BJ (cell line): ENCODE measurements at places on chromosomes 12 and 14.

GRCh38 chr14:50531595-50532501 is 521 bp downstream of the MAP4K5 start:
- DNase-seq = no peak

GRCh38 chr14:92976268-92976667 is 53.3 kb downstream of the CHGA start:
- DNase-seq = no peak

DNA sequence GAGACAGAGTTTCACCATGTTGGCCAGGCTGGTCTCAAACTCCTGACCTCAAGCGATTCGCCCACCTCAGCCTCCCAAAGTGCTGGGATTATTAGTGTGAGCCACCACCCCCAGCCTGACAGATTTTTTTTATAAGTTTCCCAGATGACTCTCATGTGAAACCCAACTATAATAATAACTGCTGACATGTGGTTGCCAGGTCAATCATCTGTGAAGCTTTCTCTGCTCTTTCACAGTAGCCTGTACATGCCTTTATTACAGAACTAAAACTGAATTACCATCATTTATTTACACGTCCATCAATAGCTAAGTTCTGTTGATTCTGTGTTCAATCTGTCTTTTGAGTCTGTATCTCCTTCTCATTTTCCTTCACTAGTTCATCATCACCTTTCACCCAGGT is 218.5 kb downstream of the RPS29 start:
- DNase-seq = no peak

DNA sequence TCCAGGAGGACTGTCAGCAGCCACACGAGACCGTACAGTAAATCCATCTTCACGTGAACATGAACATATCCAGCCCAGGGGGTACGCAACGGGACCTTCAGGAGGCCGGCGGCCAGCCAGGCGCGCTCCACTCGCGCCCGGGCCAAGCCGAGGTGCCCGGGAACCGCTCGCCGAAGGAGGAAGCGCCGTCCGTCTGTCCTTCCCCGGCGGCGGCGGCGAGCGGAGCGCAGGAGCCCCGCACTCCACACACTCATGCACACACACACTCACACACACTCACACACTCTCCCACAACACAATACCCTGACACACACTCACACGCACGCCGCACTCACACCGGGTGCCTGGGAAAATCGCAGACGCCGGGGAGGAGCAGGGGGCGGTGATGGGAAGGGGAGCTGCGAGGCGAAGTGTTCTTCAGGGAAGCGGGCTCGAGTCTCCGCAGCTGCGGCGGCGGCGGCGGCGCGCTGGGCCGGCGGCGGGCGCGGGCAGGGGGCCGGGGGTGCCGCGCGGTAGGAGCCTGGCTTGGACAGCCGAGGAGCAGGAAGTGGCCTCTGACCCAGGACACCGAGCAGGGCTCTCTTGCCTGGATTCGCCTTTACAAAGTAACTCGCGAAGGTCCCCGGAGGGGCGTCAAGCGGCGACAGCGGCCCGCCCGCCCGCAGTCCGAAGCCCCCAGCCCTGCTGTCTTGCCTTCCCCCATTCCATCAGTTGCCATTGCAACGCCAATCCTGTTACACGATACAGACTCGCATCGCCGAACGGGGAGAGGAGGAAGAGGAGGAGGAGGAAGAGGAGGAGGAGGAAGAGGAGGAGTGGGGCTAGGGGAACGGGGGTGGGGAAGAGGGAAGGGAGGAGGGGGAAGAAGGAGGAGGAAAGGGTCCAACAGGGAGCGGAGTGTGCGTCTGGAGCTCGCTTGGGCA is 601 bp downstream of the MDGA2 start:
- DNase-seq = no peak

DNA sequence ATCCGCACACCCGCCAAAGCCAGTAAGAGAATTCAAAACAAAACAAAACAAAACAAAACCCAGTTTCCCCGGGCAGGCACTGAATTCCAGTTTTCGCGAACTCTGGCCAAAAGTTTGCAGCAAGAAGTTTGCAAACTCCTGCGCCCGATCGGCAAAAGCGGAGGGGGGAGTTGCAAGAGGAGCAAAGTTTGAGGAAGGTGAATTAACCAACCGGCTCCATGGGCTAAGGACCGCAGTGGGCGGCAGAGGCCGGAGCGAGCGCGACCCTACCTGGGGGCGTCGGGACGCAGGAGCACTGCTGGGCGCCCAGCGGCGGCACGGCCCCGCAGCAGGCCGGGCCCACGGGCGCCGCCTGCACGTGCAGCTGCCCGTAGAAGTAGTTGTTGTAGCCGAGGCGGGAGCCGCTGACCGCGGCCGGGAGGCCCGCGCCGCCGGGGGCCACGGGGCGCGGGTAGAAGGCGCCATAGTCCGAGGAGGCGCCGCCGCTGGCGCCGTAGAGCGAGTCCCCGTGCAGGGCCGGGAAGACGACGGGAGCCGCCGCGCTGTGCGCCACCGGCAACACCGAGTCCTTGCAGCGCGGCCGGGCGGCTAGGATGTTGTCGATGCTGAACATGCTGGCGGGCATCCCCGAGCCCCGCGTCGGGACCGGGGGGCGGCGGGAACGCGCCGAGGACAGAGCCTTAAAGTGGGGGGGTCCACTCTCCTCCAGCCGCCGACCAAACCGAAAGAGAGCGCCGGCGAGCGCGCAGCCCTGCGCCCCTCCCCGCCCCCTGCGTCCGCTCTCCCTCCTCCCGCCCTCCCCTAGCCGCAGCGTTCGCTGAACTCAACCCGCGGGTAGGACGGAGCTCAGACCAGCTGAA is at the start of gene GSC:
Gene GSC (minus strand): TSS at position 723 of the 860 bp plus-strand sequence. CDS start 98 bp downstream, at position 625.
- DNase-seq = no peak

DNA sequence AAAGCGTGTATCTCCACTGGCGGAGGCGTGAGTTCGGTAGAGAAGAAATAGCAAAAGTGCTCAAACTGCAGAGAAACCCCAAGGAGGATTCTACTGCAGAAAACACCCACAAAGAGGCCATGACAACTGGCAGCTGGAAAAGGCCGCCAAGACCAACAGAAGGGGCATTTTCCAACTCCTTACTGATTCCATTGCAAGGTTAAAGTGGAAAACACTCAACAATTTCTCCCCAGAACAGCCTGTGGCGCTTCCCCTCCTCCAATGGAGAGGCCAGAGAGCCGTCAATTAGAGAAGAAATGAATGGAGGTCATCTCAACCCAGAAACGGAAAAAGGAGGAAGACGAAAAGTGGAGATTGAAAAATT is 618 bp upstream of the ANKRD52 start:
- no peak for DNase-seq

GRCh38 chr12:105228494-105228893 is 7.5 kb downstream of the APPL2 start:
- peak; percentile 44 for DNase-seq

- DNase-seq = no peak
Measured at GRCh38 chr12:90920222-90920621, 34.8 kb downstream of the CCER1 start.

DNA sequence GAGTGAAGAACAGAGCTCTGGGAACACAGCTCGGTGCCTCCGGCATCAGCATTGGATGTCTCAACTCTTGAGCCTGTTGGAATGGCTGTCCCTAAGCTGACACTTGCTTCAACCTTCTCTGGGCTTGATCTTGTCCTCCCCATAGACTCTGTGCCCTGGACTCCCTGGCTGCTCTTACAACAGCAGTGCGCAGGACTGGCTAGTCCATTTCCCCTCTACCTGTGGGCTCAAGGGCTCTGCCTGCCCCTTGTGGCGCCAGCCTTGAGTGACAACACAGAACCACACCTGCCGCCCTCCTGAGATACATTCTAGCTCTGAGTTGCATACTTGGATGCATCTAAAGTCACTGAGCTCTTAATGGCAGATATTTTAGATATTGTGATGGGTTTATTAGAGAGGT is 6.2 kb downstream of the CRADD start:
- DNase-seq = no peak

DNA sequence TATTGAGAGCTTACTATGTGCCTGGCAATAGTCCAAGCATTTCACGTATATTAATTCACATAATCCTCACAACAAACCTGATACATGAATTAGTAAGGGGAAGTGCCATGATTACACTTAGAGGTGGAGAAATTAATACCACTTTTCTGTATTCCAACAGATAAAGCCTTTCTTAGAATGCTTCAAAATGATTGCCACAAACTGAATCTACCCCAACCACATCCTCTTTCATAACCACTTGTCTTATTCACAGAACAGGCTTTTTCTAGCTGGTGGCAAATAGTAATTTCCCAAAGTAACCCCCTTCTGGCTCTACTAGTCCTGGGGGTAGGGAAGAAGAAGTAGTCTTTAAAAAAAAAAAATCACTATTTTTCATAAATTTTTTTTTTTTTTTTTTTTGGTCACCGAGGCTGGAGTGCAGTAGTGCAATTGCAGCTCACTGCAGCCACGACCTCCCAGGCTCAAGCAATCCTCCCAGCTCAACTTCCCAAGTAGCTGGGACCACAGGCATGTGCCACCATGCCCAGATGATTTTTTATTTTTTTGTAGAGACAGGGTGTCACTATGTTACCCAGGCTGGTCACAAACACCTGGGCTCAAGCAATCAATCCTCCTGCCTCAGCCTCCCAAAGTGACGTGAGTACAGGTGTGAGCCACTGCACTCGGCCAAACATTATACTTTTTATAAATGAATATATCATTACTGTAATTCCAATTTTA is 59.0 kb upstream of the ARID2 start:
- no peak for DNase-seq

GRCh38 chr14:81440041-81440440 is 39.9 kb upstream of the STON2 start:
- DNase-seq = no peak

- DNase-seq = no peak
Measured at GRCh38 chr14:78316052-78316451, 145.9 kb downstream of the NRXN3 start.

GRCh38 chr12:3250576-3250975 is 173.4 kb downstream of the TSPAN9 start:
- no peak for DNase-seq

DNA sequence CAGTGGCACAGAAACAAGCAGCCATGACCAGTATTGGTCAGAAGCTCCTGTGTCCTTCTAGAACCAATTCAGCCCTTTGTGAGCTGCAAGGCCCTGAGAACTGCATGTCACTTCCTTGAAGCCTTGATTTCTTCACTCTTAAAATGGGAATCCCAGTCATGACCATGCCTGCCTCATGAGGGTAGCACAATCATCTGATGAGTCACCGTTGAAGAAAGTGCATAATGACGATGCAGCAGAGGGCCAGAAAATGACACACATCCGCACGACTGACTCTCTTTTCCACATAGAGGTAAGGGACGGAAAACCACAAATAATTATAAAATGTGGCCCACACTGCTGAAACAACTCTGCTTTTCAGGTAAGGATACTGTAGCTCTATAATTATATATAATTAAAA is 777.4 kb downstream of the BCL11B start:
- DNase-seq = no peak

DNA sequence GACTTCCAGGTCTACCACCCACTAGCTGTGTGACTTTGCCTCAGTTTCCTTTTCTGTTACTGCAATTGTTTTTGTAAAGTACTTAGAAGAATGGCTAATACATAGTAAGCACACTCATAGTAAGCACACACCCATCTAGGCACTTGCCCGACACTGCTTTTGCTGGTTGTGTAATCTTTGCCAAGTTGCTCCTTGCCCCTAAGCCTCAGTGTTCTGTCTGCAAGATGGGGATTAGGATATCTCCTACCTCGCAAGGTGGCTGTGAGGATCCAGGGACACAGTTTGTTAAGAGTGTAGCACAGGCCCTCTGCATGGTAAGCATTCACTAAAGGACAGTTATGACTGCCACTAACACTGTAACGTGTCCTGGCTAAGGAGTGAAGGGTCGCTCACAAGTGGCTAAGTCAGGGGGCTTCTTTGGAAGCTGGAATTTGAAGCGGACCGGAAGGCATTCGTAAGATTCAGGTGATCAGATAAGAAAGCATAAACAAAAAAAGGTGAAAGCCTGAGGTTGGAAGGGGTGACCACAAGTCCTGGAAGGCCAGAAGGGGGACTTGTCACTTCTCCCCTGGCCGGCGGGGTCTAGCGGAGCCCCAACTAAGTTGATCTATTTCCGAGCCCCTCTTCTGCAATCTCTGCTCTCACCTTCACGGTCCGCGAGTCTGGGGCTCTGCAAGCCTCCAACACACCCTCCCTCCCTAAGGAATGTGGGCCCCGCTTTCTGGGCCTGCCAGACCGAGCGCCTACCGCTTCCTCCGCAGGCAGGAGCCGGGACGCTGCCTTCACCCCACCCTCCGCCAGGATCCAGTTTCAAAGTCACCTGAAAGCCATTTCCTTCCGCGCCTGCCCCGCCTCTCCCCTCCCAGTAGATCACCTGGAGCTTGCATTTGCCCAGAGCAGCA is 1.5 kb upstream of the PLEKHG3 start:
- no peak for DNase-seq

GRCh38 chr12:110684312-110684836 is 4.5 kb downstream of the HVCN1 start:
- no peak for DNase-seq

GRCh38 chr14:74608959-74609611 is 3.0 kb downstream of the LTBP2 start:
- no peak for DNase-seq

- no peak for DNase-seq
Measured at GRCh38 chr14:34361504-34362011, 100.5 kb downstream of the SPTSSA start.

- no peak for DNase-seq
Measured at GRCh38 chr14:57755018-57755521, 110.8 kb downstream of the SLC35F4 start.

DNA sequence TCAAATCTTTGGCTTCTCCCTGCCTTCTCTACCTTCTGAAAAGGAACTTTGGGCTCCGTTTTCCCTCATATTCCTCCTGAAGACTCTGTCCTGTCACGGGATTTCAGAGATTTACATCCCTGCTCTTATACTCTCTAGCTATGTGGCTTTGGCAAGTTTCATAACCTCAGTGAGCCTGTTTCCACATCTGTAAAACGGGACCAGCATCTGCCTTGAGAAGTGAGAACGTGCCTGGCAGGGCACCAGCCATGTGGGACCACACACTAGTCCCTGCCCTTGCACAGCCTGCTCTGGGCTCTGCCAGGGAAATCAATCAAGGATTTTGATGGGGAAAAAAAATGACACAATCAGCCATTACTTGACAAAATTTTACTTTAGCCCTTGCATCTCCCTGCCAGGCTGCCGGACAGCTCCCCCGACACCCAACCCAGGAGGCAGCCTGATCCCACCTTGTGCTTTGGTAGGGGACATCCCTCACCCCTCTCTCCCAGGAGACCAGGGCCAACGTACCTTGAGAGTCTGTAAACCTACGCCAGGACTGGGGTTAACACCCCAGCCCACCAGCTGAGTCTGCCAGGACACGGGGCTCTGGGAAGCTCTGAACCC is 8.5 kb downstream of the PHETA1 start:
- DNase-seq = no peak

- DNase-seq = no peak
Measured at GRCh38 chr14:67514203-67514607, 18.9 kb upstream of the PLEKHH1 start.

GRCh38 chr12:64883264-64884163 is 59.1 kb downstream of the TBC1D30 start:
- no peak for DNase-seq

- no peak for DNase-seq
Measured at GRCh38 chr12:93713060-93713459, 35.9 kb downstream of the CRADD start.
